ENCODE measurements at places on chromosomes 7 and 10. TPM values are rescaled to one million over a fixed set of nuclear protein-coding genes. Genes with fewer than 3 reads are reported as not detected.

The VIPR2 gene
- total RNA-seq, result 0.49 TPM

The CPA2 gene
- total RNA-seq, result not detected

The HOXA4 gene
- total RNA-seq, result not detected

The LGI1 gene
- 19.7 TPM for total RNA-seq

The DGKB gene
- 3.9 TPM for total RNA-seq

The KNDC1 gene
- 9.8 TPM for total RNA-seq

The SERPINE1 gene
- total RNA-seq, result 0.74 TPM
